CD4-positive, CD25-positive, alpha-beta regulatory T cell (primary cell): ENCODE measurements at places on chromosomes 13 and 19. TPM values are rescaled to one million over a fixed set of nuclear protein-coding genes. Genes with fewer than 3 reads are reported as not detected.

Gene VSTM2B
- total RNA-seq: not detected

Gene ATP4B
- total RNA-seq: not detected

Gene ZNF709
- total RNA-seq: 1.9 TPM

DNA sequence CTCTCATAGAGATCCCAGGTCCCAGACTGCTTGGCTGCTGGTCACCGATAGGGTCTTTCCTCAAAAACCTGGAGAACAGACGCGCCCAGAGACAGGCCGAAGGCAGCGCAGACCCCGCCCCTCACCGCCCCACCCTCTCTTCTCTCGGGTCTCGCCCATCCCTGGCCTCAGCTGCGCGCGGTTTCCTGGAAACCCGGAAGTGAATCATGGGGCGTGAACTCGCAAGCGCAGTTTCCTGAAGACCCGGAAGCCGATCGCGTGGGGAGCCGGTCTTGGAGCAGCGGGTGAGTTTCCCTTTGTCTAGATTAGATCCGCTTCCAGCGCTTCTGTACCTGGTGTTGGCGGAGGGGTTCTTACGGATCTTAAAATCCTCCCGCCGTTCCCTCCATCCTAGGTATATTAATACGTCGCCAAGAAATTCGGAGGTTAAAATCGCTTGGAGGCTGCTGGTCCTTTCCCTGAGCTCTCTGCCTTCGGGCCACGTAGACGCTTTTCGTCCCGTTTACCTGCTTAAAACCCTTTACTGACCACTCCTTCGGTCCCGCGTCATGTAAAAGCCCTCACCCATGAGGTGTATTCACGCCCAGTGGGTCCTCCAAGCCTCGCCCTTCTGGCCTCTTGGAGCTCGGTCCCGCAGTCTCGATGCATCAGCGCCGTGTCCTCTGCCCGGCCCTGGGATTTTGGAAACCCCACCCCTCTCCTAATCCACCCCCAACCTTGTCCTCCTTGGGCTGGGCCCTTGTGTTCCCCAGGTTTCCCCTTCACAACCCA, at the start of gene ZNF578:
ZNF578 (plus strand) TSS at position 230 of the 771 bp plus-strand sequence. CDS start 48,293 bp downstream, outside the sequence.
- DNase-seq: peak; percentile 57
